ACHN (cell line): ENCODE measurements at places on chromosomes 12 and 14.

DNA sequence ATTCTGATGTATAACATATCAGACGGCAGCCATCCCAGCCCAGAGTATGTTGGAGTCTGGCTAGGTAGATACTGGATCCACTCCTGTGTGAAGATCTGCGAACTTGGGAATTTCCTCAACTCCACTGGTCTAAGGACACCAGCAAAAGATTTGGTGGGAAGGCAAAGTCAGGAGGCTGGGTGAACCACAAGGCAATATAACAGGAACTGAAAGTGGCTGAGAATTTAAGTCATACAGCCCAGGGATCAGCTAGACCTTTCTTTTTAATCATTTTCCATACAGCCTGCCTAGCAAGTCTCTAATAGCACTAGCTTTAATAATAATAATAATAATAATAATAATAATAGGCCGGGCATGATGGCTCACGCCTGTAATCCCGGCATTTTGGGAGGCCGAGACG lies 34.8 kb downstream of the BRAP start:
- no peak for DNase-seq

DNA sequence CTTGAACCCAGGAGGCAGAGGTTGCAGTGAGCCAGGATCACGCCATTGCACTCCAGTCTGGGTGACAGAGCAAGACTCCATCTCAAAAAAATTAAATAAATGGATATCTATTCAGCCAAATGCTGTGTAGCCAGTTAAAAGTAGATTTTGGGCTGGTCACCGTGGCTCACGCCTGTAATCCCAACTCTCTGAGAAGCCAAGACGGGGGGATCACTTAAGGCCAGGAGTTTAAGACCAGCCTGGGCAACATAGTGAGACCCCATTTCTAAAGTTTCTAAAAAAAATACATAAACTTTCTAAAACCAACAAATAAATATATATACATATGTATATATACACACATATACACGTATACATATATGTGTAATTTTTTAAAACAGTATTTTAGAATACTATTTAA lies 188.8 kb downstream of the FBXL14 start:
- DNase-seq, result no peak

DNA sequence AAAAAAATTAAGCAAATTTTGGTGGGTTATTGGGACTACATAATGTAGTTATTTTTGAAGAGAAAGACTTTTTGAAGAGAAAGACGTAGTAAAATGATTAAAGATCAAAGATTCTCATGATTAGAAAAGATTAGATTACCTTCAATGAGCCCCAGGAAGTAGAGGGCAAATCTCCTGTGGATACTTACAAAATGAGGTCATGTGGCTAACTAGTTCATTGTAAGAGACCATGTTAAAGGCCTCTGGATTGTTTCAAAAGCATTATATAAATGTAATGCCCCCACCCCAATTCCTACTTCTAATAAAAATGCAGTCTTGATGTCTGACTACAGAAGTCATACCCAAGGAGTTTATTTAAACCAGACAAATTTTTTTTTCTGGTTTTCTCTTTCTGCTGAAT lies 93.3 kb downstream of the ERGIC2 start:
- DNase-seq, result no peak

- DNase-seq, result no peak
Measured at GRCh38 chr12:54051026-54051842, 2.4 kb upstream of the HOXC4 start.

DNA sequence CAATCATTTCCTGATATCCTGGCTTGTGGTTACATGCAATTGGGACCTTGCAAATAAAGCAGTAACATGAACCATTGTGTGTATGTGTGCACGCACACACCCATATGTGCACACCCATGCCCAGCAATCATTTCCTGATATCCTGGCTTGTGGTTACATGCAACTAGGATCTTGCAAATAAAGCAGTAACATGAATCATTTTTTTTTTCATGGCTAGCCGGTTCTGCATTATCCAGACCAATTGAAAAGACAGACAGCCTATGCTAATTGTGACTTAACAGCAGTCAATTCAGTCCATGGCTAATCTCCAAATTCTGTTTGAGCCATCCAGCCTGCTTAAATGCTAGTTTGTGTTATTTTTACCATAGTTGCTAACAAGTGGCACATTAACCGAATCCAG lies 134.3 kb downstream of the TTC7B start:
- no peak for DNase-seq

GRCh38 chr12:59624732-59625460 lies 29.1 kb downstream of the SLC16A7 start:
- no peak for DNase-seq
